ENCODE measurements at places on chromosomes 5 and 9.

GRCh38 chr5:65050140-65050539 lies 281.4 kb downstream of the CWC27 start:
- DNase-seq: no peak

DNA sequence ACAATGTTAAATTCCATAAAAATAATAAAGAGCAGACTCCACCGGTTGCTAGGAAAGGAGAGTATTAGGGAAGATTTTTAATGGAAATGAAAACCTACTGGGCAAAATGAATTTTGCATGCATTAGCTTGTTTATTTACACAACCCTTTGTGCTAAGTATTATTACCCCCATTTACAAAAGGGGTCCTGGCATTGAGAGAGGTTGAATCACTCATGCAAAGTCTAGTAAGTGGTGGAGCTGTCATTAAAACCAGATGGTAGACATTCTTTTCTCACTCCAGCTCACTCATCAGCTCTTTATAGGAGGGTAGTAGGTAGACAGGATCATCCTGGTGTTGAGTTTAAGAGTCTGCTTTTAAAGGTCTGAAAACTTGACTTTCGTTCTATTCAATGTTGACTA lies 395.1 kb downstream of the PLK2 start:
- no peak for DNase-seq

DNA sequence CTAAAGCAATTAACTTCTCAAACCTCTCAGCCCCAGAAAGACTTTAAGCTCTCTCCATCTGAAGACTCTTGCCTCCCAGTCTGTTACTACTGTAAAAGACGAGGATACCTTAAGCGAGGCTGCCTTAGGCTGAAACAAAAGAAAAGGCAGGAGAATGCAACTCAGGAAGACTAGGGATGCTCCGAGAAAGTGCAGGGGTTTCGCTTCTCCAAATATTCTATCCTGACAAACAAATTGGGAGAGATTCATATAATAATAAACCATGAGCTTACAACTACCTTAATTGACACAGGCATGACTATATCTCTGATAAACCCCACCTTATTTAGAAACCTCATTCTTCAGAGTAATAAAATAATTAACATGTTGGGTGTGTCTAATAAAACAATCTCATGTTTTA lies 4.9 kb upstream of the UGT3A1 start:
- no peak for DNase-seq

- no peak for DNase-seq
These were observed 71.4 kb upstream of the COL5A1 start for GRCh38 chr9:134570151-134570621.

DNA sequence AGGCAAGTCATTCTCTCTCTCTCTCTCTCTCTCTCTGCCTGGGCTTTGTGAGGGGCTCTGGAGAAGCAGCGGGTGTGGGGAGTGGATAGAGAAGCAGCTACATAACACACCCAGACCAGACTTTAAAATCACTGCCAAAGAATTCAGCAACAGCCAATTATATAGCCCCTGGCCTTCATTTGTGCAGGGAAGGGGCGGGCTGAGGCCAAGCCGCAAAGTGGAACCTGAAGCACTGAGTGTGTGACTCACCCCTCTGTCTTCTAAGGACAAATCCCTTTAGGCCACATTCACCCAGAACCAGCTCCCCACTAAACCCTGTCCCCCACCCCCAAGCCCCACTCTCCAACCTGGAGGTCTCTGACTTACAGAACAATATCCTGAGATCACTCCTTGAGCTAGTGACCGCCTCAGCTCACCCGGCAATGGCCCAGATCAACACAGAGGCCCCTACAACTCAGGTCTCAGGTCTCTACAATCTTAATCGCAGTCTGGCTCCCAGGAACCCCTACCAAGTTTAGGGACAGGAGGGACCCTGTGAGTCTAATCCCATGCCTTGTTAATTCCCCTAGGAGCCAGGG lies 6.0 kb downstream of the B4GALT1 start:
- peak; percentile 98 for DNase-seq

DNA sequence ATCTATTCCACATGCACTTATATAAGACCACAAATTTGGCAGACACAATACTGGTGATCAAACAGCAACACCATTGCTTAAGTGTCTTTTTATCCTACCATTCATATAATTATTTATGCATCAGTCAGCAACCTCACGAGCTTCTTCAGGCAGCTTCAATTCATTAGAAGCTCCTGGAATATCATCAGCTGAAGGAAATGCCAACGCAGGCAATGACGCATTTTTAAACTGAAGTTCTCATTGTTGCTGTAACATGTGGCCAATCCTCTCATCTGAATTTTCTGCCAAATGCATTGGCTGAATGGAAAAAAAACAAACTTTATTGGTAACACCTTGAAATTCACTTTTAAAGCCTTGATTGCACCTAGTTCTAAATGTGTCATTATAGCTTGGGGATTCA lies 376.4 kb upstream of the RGMB start:
- DNase-seq: no peak

DNA sequence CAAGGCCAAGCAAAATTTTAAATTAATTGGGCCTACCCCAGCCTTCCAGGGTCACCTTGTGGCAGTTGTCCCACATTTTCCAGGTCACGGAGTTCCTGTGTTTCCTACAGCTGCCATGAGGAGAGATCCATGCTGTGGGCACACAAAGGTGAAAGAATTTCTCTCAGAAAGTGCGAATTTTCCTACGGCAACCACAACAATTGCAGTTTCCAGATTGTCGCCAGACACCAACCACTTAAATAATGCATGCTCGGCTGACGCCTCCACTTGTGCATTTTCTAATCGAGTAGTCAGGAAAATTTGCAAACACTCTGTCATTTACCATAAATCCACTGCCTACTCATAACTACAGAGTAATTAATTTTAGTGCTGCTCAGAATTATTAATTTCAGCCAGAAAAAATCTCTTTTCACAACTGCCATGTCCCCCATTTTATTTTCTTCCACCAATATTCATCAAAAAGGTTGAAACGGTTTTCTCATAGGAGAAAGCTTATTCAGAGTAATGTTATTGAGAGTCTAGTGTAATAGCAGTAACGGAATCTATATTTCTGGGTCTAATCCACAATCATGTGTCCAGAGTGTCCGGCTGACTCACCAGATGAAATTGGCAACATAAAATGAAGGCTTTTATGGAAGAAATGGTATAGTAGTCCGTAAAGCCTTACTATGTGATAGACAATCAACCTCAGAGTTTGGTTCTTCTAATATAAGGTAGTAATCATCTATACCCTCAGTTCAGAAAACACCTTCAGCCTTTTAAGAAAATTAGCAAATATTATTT lies 389.8 kb downstream of the NR2F1-AS1 start:
- no peak for DNase-seq

DNA sequence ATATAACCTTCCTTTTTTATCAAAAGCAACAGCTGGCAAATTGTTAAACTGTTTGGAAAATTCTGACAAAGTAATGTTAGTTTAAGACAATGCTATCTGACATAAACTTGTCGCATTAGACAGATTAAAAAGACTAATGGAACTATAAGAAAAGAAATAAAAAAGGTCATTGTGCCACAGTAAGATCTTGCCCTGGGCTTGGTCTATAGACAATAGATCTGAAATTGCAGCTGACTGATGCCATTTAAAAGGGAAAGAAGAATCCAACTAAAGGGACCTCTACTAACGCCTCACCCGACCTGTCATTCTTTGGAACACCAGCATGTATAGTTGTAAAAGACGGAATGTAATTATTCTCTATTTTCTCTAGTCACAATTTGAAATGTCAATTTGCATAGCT lies 644.4 kb upstream of the GRAMD2B start:
- DNase-seq: no peak

GRCh38 chr5:141484641-141485311 lies at the start of gene PCDHGC4:
Gene PCDHGC4 (plus strand): TSS chr5:141485030. CDS start chr5:141485174, 144 bp downstream.
- DNase-seq: no peak

DNA sequence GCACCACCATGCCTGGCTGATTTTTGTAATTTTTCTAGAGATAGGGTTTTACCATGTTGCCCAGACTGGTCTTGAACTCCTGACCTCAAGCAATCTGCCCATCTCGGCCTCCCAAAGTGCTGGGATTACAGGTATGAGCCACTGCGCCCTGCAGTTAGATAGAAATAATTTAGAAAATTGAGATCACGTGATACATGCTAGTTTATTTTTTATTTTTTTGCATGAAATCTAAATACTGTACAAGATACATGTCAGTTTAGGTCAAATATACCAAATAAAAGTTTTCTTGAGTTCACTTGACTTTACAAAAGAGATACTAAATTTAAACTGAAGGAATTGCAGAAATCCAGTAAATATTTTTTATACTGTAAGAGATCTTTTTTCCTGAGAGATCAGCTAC lies 304.2 kb downstream of the YTHDC2 start:
- DNase-seq: no peak

- DNase-seq: no peak
These were observed 272.7 kb upstream of the MVB12B start for GRCh38 chr9:126053913-126054312.

DNA sequence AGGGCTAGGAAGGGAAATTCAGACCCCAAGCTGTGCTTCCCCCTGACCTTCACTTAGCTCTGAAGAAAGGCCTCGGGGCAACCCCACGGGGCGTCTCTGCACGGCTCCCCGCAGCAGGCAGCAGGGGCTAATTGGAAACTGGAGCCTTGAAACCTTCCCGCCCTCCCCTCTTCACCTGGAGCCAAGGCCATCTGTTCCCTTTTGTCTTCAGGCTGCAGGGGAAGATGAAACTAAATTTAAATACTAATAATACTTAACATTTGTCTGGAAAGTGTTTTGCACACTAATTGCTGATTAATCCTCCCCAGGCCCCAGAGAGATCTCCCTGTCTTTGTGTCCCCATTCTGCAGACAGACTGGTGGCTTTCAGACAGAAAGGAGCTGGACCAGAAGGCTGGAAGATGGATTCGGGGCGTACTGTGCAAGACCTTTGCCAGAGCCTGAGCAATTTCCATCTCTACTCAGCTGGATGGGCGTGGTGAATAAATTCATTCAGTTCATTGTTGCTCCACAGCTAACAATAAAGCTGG lies 34.1 kb upstream of the CPLX2 start:
- DNase-seq: no peak

DNA sequence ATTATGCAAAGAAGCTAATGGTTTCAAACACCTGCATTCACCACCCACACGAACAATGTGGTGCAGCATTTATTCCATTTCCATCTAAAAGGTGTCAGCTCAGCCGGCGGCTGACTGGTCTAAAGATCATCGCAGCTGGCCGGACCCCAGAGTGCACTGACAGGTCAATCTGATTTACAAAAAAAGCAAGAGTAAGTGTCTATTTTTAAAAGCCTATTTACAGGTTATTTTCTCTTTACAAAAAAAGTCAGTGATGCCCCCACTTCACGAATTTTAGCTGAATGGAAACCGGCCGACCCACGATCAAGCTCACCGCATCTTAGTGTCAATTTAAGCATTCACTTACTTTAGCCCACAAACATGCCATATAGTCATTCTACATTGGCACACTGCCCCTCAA lies 58.3 kb downstream of the SEMA4D start:
- no peak for DNase-seq

- DNase-seq: no peak
These were observed 764.2 kb upstream of the ZNF608 start for GRCh38 chr5:125510651-125511050.
